ENCODE measurements at places on chromosomes 11 and 22. TPM values are rescaled to one million over a fixed set of nuclear protein-coding genes. Genes with fewer than 3 reads are reported as not detected.

DNA sequence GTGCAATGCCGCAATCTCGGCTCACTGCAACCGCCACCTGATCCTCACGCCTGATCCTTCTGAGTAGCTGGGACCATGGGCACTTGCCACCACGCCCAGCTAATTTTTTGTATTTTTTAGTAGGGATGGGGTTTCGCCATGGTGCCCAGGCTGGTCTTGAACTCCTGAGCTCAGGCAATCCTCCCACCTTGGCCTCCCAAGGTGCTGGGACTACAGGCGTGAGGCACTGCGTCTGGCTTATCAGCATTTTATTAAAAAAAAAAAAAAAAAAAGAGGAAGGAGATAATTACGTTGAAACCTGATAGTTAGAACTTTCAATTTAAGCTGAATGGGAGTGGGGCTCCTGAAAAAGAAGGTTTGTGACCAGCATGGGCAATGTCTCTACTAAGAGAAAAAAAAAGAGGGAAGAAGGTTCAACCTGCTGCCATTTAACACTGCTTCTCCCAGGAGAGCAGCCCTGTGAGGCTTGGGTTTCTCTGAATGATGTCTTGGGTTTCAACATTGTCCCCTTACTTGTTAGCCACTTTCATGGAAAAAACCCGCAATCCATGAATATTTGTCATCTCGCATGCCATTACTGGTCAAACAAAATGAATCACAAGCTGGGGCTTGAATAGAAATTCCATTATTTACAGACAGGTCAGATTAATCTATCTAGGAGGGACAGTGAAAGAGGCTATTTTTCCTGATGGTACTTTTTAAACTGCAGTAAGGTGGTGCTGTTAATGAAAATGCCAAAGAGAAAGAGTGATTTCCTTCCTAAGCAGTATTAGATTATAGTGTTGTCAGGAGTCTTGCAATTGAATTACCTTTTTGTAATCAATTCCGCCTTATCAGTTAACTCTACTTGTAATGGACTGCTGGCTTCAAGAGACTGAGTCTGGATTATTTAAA is 72.5 kb downstream of the PACS1 start:
- DNase-seq = no peak
- no peaks in the 10 kb centered on the region for H3K27me3 ChIP-seq
- no peak overlapping the region for H3K27ac ChIP-seq
- peaks cover 4% of the 10 kb centered on the region for H3K36me3 ChIP-seq
- H3K4me3 ChIP-seq = no peak overlapping the region

DNA sequence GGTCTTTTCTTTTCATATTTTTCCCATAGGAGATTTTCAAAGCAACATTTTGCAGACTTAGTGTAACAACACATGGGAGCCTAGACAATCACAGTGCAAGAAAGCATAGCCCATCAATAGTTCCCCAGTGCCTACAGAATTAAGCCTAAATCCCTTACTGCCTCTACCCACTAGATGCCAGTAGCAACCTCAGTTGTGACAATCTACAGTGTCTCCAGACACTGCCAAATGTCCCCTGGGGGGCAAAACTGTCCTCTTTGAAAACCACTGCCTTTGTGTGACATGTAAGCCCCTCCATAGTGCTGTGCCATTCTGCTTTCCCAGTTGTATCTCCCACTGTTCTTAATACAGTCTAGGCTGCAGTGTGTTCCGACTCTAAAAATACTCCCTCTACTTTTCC is 1329.0 kb downstream of the LRRC4C start:
- H3K36me3 ChIP-seq = no peaks in the 10 kb centered on the region
- no peaks in the 10 kb centered on the region for H3K27me3 ChIP-seq
- DNase-seq = peak; percentile 47
- H3K4me1 ChIP-seq = no peaks in the 10 kb centered on the region
- no peak overlapping the region for H3K4me3 ChIP-seq
- no peak overlapping the region for H3K27ac ChIP-seq

Gene TCP11L1
- total RNA-seq = 20.0 TPM

Gene TLCD5
- total RNA-seq = 7.1 TPM

GRCh38 chr22:24809331-24809730 is 3.3 kb downstream of the SGSM1 start:
- H3K27ac ChIP-seq = no peak overlapping the region

Gene TEAD1
- total RNA-seq = 75.1 TPM

Gene OOSP1
- not detected for total RNA-seq

GRCh38 chr11:71977743-71978418 is 20.8 kb upstream of the IL18BP start:
- peaks cover 23% of the 10 kb centered on the region for H3K36me3 ChIP-seq
- H3K4me1 ChIP-seq = no peaks in the 10 kb centered on the region
- no peak overlapping the region for H3K4me3 ChIP-seq
- H3K27me3 ChIP-seq = no peaks in the 10 kb centered on the region
- no peak overlapping the region for H3K27ac ChIP-seq
- DNase-seq = no peak

- DNase-seq = peak; percentile 87
- no peaks in the 10 kb centered on the region for H3K4me1 ChIP-seq
- H3K27ac ChIP-seq = no peak overlapping the region
- peak overlapping the region; percentile 78 for H3K4me3 ChIP-seq
- H3K27me3 ChIP-seq = no peaks in the 10 kb centered on the region
These were observed 42.1 kb upstream of the KLHL35 start for GRCh38 chr11:75474878-75475766.

- H3K4me1 ChIP-seq = peaks cover 11% of the 10 kb centered on the region
- H3K36me3 ChIP-seq = no peaks in the 10 kb centered on the region
- DNase-seq = no peak
- H3K27ac ChIP-seq = no peak overlapping the region
These were observed 628.6 kb upstream of the KIRREL3 start for GRCh38 chr11:127629200-127629599.
